ENCODE measurements at places on chromosomes 16 and 17.

DNA sequence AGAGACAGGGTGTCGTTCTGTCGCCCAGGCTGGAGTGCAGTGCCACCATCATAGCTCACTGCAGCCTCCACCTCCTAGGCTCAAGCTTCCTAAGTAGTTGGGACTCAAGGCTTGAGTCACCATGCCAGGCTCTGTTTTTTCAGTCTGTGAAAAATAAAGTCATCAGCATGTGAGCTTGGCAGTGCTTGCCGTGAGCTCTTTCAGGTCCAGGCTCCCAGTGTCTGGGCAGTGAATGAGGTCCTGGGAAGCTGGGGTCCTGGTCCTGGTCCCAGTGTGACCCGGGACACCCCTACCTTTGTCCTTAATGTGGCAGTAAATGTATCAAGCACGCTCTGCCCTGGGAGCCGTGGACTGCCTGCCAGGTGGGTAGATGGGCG lies 22.9 kb upstream of the RPL13 start:
- DNase-seq: no peak

GRCh38 chr17:40018211-40019121 lies 3.2 kb downstream of the CSF3 start:
- no peak for DNase-seq

DNA sequence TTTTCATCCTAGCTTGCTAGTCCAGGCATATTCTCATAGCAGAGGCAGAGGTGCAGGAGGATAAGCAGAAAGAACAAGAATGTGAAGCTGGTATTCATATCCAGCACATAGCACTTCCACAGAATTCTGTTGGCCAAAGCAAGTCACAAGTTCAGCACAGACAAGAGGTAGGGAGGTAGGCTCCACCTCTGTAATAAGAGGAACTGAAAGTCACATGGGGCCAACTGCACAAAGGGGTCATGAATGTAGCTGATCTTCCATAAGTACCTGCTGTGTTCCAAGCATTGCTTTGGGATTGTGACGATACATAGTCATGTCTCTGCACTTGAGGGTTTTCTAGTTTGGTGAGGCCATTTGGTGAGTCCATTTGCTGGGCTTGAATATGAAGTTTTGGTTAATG lies 110.8 kb upstream of the MPHOSPH6 start:
- no peak for DNase-seq

DNA sequence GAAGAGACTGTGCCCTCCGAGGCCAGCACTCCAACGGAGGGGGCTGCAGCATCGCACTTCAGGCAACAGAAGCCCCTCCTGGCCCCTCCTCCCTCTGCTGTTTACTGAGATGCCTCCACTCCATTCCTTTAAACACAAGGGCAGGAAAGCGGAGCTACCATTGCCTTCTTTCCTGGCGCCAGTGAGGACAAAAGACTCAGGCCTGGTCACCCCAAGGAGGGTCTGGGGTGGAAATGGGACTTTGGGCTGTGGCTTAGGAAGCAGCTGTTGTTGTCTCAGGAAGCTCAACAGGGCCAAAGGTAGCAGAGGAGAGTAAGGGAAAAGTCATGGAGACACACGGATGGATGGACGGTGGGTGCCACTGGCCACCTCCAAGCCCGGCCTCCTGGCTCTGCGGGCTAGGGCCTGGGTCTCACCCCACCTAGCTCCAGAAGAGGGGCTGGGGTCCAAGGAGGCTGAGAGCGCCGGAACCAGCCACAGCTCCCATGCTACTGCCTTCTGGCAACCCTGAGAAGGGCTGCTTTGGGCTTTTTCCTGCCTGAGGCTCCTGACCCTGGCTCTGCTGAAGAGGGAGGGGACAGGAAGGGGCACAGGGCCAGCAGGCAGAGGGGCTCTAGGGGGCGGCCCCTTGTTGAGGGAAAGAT lies 11.1 kb downstream of the CD300LG start:
- no peak for DNase-seq

DNA sequence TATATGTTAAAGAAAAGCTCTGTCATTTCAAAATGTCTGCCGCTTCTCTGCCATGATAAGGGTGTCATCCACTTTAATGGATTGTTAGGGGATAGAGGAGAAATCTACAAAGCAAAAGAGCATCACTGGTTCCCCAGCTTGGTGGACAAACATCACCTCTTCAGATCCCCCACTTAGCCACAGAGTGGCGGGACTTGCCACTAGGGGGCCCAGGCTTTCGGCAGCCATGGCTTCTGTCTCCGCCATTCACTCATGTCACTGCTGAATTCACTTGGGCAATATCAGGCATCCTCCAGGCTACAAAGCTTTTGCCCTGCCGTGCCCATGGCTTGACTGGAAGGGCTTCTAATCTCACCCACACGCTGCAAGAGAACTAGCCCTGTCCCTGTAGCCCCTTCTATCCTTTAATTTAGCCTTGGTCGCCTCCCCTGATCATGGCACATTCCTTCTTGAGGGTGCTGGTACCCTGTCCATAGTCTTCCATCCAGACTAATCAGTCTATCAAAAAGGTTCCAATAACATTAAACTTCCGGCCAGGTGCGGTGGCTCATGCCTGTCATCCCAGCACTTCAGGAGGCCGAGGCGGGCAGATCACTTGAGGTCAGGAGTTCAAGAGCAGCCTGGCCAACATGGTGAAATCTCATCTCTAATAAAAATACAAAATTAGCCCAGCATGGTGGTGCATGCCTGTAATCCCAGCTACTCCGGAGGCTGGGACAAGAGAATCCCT lies 34.7 kb downstream of the SBK1 start:
- DNase-seq: peak; percentile 57

- DNase-seq: no peak
These were observed 28.1 kb downstream of the OGFOD1 start for GRCh38 chr16:56479469-56479868.

DNA sequence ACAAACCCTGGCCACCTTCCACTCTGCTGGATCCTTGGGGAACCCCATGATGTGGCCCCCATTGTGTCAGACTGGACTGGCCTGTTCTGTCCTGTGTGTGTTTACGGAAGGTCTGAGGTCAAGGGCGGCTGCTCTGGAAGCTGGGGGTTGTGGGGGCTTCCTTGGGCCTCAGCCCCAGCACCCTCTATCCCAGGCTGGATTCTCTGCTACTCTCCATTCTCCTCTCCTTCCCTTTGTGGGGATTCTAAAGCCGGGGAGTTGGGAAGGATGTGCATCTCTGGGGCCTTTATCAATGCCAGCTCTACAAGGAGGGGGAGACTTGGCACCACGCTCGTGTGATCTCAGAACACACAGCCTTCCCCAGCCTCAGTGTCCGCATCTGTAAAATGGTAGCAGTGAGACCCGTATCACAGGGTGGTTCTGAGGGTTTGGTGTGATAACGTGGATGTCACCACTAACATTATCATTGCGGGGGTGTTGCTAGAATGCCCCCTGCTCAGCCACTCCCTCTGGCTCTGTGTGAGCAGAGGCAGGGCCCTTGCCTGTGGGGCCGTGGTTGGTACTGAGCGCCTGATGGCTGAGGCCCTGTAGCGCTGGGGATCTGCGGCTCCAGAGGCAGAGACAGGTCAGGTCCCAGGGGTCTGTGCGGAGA lies 18.1 kb downstream of the ADGRG1 start:
- no peak for DNase-seq

DNA sequence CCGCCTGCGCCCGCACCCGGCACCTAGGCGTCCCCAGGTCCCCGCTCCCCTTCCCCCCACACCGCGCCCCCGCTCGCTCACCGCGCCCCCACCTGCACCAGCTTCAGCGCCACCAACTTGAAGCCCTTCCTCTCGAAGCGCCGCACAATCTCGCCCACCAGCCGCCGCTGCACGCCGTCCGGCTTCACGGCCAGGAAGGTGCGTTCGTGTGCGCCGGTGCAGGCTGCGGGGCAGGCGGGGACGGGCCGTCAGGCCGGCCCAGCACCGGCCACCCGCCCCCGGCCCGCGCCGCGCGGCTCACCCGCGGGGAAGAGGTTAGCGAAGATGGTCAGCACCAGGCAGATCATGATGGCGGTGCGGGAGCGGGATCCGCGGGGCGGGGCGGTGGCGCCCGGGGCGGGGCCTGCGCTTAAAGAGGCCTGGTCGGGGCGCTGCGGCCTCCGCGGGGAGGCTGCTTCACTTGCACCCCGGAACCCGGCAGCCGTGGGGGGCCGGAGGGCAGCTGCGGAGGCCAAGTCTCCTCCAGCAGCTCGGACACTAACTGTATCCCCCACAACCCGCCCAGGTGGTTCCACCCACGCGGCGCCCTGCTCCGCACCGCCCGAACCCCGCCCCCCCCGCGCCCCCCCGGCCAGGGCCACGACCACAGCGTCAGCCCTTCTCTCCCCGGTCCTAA lies at the start of gene NME3:
Gene NME3, minus strand, starts transcription at position 356 of the 676 bp plus-strand sequence. Its CDS starts 9 bp downstream, at position 347.
- DNase-seq: peak; percentile 64

- no peak for DNase-seq
These were observed 6.4 kb downstream of the ST6GALNAC2 start for GRCh38 chr17:76579281-76579680.

DNA sequence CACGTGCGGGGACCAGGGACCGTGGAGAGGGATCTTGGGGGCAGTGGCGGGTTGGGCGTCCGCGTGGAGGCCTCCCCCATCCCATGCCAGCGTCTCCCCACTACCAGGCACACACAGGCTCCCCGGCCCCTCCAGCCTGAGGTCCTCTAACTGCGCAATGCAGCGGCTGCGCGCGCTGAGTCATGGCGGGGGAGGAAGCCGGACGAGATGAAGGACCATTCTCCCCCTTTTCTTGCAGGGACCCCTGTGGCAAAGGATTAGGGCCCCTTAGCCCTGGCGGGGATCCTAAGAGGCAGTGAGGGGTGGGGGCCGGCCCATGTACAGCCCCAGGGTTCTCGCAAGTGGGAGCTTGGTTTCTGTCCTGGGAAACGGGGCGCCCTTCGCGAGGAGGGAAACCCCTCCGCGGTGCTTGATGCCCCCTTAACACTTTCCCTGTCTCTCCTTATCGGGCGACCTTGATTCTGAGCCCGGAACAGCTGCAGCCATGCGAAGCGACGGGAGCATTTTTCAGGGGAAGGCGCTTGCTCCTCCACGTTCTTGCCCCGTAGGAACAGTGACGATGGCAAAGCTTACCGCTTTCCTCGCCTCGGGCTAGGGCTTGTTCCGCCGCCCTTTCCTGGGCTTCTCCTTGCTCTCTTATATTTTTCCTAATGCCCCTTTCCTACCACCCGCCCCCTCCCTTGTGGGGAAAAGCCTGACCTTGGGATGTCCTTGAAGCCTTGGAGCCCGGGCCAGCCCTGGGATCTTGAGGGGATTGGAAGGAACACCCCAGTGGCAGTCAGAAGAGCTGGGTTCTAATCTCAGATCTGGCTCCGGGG lies 592 bp downstream of the ALDOA start:
- DNase-seq: no peak

- no peak for DNase-seq
These were observed 2.8 kb upstream of the TNFRSF13B start for GRCh38 chr17:16974569-16975276.

- DNase-seq: no peak
These were observed 67.9 kb downstream of the RAI1 start for GRCh38 chr17:17749025-17749772.

All from activated T-cell treated with anti-CD3 and anti-CD28 coated beads for 1 hour (primary cell).